ENCODE measurements at places on chromosomes 6 and 20.

- DNase-seq = no peak
Measured at GRCh38 chr6:147136057-147136456, 68.2 kb upstream of the STXBP5 start.

- DNase-seq = no peak
Measured at GRCh38 chr6:16868968-16869367, 107.7 kb upstream of the ATXN1 start.

DNA sequence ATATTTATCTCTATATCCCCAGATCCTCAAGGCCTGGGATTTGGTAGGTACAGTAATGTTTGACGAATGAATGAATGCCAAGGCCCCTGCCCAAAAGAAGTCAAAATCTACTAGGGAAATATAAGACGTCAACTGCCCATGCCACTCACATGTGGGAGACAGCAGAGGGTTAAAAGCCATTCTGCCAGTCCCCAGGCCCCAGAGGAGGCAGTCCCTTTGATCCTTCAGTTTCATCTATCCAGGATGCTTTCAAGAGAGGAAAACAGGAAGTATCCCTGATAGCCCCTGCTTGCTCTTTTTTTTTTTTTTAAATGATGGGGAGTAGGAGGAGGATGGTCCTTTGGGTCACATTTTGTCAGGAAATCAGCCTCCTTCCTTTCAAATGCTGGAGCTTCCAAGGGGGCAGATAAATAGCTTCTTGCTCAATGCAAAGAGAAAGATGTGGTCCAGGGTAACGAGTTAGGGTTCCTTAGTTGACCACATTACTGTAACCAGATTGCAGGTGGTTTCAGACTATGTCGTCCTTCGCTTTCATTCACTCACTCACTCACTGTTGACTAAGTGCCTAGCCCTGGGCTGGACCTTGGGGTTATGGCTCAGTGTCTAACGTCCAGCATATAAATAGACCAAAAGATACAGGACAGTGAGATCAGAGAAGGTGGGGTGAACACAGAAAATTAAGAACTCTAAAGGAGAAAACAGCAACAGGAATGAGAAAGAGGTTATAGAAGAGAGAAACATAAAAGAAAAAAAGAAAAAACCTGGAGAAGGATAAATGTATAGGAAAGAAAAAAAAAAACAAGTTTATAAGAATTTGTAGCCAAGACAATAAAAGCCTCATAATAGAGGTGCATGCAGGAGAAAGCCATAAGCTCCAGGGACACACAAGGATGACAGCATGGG is 64.6 kb upstream of the PIM1 start:
- no peak for DNase-seq

GRCh38 chr6:68778356-68779020 is 143.4 kb downstream of the ADGRB3 start:
- no peak for DNase-seq

GRCh38 chr6:169189686-169190085 is 64.0 kb downstream of the THBS2 start:
- no peak for DNase-seq

DNA sequence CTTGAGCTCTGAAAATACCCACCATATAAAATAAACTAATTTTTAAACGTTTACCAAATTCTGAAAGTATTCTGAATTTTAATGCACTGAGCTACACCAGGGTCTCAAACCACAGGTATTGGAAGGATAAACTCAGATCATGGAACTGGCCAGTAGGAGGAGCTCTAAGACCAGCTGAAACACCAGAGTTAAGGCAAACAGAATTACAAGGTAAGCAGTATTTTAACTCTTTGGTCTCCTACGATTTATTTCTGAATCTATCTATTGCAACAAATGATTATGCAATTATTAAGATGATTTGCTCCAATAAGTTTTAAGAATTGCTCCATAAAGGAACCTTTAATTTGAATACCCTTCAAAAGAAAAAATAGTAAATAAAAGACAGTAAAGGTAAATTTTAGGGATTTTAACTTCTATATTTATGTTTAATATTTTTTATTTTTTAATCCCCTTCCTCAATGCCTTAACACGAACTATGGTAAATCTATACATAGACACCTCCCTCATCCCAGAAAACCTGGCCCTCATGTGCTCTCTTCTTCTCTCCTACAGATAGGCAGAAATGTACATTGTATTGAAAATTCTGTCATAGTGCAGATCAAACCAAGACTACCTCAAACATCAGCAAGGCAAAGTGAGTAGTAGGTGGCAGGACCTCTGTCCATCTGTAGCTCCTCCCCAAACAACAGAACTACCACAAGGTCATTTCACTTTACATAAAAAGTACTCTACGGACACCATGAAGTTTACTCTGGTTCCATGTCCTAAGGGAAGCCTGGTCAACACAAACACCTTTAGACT is 58.4 kb downstream of the SMLR1 start:
- DNase-seq = peak; percentile 58

DNA sequence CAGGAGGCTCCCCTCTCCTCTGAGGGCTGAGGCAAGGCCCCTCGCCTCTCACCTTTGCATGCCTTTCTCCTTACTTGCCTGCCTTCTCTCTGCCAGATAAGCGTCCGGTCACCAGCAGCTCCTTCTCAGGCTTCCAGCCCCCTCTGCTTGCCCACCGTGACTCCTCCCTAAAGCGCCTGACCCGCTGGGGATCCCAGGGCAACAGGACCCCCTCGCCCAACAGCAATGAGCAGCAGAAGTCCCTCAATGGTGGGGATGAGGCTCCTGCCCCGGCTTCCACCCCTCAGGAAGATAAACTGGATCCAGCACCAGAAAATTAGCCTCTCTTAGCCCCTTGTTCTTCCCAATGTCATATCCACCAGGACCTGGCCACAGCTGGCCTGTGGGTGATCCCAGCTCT is 21.3 kb upstream of the PPARD start:
- no peak for DNase-seq

GRCh38 chr6:96304997-96305396 is 216.6 kb upstream of the UFL1 start:
- no peak for DNase-seq

DNA sequence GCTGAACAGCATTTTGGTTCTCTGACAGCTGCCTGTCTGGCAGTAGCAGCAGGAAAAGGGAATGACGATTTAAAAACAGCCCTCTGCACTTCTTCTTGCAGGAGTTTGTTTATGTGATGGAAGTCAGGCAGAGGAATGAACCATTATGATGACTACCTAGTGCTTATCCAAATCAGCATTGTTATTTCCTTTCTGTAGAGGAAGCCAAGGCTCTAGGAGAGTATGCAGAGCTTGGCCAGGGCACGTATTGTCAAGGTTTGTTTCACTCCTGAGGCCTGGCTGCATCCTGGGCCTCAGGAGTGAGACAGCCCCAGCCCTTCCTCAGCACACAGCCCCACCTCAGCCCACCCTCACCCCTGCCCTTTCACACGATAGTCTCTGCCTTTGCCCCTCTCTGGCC is 68.5 kb downstream of the FAM229B start:
- DNase-seq = no peak

GRCh38 chr20:22581437-22582385 is 2.7 kb downstream of the FOXA2 start:
- no peak for DNase-seq

DNA sequence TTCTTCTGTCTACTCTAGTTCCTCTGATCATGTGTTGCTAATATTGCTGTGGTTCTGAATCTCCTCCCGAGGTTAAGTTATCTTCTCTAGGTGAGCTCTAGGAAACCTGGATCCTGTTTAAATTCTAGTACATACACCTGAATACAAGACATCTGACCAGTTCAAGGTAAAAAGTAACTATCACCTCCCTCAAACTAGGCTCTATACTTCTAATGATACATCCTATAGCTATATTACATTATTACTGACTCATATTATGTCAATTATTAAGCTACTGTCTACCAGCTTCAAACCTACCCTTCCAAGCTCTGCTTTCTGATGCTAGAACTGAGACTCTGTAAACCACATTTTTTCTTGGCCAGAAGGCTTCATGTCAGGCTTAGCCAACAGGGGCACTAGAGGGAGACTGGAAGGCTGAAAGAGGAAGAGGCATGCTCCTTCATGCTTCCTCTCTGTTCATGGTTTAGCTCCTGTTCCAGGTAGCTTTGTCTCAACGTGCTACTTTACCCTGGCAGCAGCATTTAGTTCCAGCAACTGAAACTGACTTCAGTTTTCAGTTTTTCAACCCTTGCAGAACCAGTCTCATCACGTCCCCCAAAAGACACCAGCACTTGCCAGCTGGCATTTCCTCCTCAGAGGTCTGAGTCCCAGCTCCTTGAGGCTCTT is 148.4 kb upstream of the TOP1 start:
- no peak for DNase-seq

GRCh38 chr20:13200767-13201500 is 20.1 kb upstream of the ISM1 start:
- DNase-seq = no peak

DNA sequence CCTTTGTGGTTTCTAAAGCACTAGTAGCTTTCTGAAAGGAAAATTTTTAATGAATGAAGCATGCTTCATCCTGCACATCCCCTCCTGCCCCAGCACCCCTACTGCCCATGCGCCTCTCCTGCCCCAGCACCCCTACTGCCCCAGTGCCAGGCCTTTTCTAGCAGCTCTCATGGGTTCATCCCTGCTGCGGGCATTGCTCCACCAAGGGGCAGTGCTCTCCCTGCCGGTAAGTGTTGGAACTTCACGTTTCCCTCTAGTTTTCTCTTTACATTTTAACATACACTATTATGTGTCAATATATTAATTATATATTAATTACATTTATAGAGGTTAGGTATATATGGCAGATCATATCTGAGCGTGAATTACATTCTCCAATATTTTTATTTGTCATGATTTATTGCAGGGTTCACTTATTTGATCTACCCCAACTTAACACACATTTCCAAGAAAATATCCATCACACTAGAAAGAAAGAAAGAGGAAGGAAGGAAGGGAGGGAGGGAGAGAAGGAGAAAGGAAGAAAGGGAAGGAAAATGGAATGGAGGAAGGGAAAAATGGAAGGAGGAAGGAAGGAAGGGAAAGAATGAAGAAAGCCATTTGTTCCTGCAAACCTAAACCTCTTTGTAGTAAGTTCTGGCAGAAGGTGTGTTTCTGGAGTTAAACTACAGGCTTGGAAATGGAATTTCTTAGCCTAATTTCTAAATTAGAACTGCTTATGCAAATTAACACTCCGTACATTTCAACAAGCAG is 46.8 kb downstream of the CEP43 start:
- DNase-seq = no peak

GRCh38 chr6:64483956-64484499 is 848.4 kb downstream of the PHF3 start:
- no peak for DNase-seq

GRCh38 chr20:50744143-50744792 is 12.9 kb downstream of the PARD6B start:
- peak; percentile 87 for DNase-seq

GRCh38 chr6:27422651-27423332 is 34.2 kb downstream of the ZNF391 start:
- DNase-seq = no peak

DNA sequence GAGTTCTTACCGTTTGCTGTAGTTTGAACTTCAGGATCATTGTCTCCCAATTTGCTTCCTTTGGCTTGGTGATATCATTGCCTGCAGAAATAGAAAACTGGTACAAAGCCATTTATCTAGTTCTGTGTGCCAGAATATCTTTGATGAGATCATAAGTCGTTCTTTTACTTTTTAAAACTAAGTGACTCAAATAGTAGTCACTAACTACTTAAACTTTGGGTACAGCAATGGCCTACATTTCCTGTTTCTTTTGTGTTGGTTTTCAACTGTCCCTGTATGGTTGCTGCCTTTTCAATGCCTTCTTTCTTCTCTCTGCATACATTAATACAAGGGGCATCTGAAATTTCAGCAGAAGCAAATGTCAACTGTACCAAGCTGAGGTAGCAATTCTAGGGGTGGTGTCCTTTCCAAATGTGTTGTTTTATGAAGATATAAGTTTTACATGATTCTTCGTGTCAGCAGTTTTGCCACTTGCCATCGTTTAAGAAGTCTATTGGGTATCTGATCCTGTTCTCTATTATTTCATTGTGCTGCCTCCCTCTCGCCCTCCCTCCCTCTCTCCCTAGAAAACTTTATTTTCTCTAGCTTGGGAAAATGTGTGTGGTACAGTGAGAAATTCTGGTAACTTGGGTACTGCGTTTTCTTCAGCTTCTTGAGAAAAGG is 238.5 kb downstream of the FARS2 start:
- no peak for DNase-seq

- no peak for DNase-seq
Measured at GRCh38 chr6:39111280-39111679, 3.7 kb downstream of the SAYSD1 start.

DNA sequence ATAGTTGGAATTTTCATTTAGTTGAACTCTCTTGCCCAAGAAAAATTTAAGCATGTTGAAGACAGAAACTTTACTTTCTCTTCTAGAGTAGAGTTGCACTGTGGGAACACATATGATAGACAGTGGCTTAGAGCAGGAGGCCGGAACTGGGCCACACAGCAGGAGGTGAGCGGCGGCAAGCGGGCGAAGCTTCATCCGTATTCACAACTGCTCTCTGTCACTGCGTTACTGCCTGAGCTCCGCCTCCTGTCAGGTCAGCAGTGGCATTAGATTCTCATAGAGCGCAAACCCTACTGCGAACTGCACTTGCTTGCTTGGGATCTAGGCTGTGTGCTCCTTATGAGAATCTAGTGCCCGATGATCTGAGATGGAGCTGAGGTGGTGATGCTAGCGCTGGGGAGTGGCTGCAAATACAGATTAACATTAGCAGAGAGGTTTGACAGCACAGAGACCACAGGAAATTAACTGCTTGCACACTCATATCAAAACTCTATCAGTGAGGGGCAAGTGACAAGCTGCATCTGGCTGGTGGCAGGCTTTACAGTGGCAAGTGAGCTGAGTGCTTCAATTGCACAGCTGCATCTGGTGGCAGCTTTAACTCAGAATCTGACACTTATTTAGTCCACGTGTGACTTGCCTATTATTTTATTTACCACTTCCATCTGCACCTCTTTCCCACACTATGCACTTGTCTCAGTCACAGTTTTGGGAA is 174.9 kb upstream of the C6orf118 start:
- DNase-seq = no peak

- peak; percentile 30 for DNase-seq
Measured at GRCh38 chr6:98946879-98947410, 801 bp downstream of the FBXL4 start.

GRCh38 chr6:158999154-158999665 is 792 bp downstream of the RSPH3 start:
- no peak for DNase-seq

GRCh38 chr20:32078791-32079190 is 26.7 kb downstream of the HCK start:
- DNase-seq = no peak

- DNase-seq = no peak
Measured at GRCh38 chr20:41167118-41167470, 29.8 kb downstream of the PLCG1 start.

DNA sequence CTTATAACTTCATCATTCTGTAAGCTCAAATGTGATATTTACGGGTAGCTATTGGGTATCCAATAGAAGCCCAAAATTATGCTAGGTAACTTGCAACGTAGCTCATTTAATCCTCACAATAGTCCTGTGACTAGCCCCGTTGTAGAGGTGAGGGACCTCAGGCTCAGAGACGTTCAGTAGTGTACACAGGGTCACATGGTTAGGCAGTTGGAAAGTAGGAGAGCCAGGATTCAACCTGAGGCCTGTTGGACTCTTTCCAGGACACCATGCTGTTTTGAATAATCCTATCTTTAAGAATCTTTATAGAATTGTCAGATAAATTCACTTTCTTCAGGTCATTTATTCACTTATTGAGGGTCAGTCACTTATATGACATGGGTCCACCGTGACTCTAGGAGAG is 9.2 kb upstream of the ELOVL2 start:
- DNase-seq = no peak

All from uterus (tissue), 4 donors.